Fibroblast of pulmonary artery (primary cell): ENCODE measurements at places on chromosomes 5 and 9.

- no peak for DNase-seq
Observed at GRCh38 chr5:107153283-107153682, 517.5 kb downstream of the EFNA5 start.

- no peak for DNase-seq
Observed at GRCh38 chr5:1815881-1816292, 14.7 kb downstream of the NDUFS6 start.

DNA sequence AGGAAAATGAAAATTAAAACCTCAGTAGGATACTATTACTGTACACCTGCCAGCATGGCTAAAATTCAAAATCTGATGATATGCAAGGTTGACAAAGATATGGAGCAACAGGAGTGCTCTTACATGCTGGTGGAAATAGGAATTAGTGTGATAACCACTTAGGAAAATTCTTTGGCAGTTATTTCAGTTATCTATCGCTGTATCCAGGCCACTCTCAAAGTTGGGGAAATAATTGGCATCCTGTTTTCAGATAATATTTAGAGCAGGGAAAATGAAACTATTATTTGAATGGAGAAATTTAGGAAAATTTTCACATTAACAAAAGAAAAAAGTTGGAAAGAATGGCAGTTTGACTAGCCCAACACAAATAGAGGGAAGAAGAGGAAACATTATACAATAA is 50.9 kb downstream of the KIAA1958 start:
- DNase-seq = no peak

DNA sequence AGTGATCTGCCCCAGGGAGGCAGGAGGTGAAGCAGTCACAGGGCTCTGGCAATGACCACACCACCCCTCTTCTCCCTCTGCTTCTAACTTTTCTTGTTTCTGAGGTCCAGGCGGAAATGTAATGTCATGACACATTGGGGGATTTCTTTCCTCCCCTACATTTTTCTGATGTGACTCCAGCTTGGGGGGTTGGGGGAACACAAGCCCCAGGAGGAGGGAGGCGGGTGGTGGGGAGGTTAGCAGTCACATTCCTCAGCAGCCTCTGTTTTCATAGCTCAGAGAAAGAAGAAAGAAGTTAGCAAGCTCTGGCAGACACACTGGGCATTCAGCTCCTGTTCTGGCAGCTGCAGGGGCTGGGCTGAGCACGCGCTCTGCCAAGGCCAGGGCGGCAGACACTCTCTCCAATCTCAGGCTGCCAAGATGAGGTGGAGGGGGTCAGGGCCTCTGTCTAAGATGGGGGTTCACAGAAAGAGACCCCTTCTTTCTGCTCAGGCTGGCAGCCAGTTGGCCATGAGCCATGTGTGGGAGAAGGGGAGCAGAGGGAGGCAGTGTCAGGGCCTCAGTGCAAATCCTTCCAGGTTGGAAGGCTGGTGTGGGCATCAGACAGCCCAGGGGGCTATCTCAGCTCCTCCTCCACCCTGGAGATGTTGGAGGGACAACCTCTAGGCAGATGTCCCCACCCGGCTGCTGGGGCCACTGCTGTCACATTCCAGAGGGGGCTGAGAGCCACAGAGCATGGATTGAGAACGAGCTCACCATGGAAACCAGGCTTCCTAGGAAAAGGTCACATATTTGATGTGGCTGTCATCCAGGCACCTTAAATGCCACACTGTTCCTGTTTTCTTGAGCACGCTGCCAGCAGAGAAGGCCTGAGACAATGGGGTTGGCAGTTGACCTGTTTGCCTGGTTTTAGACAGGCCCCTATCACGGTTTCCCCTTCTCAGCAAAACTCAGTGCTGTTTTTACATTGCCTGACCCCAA is 20.1 kb upstream of the PFDN1 start:
- DNase-seq = peak; percentile 95

DNA sequence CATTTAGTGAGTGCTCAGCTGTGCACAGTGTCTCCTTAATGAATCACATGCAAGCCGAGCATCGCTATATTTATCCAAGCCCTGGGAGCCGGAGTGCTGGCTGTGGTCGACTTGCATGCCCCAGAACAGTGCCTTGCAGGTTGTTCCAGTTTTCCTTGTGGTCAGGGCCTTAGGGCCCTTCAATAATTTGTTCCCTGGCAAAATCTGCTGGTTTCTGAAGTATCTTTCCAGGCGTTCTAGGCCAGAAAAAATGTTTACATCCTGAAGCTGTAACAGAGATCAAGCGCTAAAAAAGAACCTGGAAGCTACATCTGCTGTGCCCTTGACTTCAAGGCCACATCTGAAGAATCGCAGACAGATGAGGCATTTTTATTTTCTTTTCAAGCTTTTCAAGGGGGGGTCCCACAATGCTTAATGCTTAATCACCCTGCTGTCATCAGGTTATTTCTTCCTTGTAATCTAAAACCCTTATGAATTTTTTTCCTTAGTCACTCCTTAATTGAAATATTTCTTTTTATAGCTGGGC is 105.8 kb downstream of the DOCK2 start:
- DNase-seq = peak; percentile 19

DNA sequence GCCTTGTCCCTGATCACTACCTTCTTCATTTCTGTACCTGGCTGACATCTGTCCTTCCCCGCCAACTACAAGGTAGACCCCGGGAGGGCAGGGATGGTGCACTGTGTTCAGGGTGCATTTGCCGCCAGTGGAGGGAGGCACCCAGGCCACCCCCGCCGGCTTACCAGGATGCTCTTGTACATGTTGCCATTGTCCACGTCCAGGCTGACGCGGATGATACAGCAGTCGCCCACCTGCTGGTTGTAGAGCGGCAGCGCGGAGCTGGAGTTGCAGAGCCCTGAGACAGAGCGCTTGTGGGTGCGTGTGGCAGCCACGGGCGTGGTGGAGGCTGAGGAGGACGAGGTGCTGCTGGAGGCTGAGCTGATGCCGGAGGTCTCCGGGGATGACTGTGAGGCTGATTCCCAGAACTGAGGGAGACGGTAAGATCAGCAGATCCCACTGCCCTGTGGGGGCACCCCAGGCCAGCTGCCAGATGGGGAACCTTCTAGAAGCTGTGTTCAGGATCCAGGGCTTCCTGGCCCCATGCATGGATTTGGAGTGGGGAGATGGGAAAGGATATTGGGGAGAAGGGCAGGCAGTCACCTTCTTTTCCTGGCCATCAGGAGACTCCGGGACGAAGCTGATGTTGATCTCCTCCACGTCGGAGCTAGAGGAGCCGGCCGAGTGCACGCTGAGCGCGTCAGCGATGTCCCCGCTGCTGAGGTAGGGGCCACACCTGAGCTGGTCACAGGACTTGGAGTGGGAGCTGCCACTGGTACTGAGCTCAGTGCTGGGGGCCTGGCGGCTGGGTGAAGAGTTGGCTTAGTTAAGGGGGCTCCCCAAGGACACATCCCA is 19.5 kb downstream of the RALGDS start:
- DNase-seq = no peak

- no peak for DNase-seq
Observed at GRCh38 chr5:83639911-83640310, 80.7 kb downstream of the HAPLN1 start.

DNA sequence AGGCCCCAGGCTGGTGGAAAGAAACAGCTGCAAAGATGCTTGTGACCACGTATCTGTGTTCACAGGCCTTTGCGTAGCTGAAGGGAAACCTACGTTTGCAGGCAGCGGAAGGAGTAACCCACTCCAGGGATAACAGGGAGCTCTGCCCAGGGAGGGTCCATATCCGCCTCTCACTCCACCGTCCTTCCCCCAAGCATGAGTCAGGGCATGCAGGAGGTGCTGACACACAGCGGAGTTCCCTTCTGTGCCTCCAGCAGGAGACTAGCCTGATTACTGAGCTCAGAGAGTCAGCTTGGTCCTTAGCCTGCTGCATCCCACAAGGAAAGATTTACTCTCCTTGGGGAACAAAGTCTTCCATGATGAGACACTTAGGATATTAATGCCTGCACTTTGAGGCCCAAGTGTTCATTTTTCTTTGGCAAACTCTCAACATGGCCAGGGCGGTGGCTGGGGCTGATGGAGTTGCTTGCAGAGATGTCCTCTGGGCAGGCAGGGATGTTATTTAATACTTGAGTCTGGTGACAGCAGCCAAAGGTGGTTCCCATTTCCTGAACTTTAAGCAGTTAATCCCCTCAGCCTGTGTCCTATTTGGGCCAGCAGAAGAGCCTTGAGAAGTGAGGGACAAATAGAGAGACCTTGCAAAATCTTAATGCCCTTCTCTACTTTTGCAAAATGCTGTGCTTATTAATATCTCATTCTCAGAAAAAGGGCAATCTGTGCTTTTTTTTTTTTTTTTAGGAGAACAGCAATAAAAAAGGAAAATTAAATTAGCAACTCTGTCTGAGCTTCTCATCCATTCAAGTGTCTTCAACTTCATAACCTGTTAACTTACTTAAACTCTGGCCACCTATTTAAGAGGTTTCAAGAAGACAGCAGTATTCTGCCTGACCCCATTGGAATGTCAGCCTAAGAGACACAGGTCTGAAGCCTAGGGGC is 222.1 kb downstream of the HSPA4 start:
- DNase-seq = peak; percentile 60

DNA sequence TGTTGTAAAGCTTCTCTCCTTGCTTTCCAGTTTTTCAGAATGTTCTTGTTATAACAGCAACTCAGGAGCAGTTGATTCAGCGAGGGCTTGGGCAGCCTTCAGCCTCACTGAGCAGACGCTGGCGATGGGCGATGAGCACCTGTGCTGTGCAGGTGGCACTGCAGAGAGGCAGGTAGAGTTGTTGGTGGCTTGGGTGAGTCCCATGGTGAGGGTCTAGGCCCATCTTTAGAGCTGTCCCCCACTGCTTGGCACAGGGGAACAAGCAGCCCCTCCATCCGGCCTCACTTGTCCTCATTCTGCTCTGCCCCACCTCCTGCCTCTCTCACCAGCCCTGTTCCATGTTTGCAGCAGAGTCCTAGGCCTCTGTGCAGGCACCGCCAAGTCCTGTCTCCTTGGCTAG is 6.1 kb upstream of the CXCL14 start:
- DNase-seq = no peak

DNA sequence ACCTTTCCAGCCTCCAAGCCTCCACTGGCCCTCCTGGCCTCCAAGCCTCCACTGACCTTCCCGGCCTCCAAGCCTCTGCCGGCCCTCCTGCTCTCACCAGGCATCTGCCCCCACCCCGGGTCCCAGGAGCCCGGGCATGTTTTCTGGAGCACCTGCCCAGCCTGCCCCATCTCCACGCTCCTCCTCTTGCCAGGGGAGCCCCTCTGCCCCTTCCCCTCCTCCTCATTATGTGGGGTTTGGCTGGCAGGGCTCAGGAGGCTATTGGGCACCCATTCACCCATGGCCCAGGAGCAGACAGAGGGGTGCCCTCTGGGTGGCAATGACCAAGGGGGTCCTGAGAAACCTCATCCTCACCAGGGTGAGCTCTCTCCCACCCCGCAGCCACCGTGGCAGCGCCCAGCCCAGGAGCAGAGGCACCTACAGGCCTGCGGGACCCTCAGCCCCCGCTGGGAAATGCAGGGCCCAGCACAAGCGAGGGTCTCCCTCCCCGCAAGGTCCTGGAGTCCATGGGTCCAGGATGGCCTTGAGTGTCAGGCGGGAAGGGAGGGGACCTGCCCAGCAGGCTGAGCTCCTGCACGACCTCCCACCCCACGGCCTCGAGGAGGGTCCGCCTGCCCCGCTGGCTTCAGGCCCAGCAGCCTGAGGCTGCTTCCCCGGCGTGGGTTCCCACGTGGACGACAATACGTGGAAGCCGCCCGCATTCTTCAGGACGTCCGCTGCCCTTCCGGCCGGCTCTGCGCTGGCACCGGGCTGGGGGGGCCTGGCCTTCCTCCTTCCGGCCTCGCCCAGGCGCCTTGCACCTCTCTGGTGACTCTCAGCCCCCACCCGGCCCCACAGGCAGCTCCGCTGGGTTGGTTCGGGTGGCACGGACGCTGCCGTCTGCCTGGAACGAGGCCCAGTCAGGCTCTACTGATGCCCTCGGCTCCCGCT is 51.4 kb upstream of the NRARP start:
- DNase-seq = no peak

DNA sequence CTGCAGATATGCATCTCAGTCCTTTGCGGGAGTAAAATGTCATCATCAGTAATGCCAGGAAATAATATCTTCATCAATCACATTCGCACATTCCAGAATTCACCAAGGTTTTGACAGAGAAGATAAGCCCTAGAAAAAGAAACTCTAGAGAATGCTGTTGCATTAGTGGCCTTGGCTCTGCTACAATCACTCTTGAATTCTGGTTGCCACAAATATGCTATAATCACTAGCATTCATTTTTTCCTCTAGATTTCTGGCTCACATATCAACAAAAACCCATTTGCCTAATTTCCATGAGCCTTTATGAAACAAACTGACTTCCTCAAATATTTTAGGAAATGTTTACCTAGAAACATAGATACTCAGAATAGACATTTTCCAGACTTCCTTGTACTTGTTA is 653.4 kb downstream of the ANXA1 start:
- peak; percentile 68 for DNase-seq

DNA sequence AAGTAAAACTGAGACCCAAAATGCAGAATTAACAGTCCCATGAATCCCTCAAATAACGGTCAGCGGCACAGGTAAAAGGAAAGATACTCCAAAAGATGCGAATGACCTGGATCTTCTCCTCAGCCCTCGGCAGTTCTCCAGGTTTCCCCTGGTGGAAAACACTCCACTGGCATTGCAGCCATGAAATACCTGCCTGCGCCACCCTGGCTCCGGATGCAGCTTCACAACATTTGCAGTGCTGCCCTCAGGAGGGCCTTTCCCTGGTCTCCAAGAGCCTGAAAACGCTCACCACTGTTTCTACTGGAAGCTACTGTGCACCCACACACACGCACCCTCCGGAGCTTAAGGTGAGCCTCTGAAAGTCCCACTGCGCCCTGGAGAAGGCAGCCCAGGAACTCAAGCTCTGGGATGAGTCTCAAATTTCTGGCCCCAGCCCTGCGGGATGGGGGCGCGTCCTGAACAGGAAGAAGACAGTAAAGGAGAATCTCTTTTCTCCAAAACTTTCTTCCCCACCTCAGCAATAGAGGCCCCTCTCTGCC is 612 bp downstream of the UGT3A2 start:
- no peak for DNase-seq

DNA sequence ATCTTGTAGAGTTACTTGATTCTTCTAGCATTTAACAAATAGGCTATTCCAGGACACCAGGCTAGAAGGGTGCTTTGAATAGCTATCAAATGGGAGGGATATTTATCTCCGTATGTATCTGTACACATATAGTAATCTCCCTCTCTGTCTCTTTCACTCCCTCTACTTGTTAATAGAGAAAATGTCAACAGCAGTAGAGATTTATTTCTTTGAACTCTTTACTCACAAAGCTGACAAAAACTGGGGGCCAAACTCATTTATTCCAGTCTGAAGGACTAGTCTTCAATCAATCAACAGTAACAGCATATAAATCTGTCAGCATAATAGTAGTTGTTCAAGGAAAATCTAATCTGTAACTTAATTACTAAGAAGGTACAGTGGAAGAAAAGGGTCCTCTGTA is 78.2 kb upstream of the FER start:
- no peak for DNase-seq

DNA sequence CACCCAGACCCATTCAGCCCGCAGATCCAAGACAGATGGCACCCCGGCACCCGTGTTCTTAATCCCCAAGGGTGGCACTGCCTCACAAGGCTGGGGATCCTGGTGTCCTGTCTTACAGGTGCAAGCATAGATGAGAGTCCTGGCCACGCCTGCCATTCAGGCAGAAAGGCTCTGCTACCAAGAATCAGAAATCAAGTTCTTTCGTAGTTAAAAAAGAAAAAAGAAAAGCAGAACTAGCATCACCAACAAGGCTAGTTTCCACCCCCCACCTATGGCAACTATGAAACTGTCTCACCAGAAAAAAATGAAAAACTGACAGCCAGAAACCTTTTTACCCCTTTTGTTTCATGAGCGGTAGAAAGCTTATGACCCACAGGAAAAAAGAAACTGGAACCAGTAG is 170.4 kb downstream of the SYK start:
- DNase-seq = no peak
